ENCODE measurements at places on chromosomes 16 and 17. TPM values are rescaled to one million over a fixed set of nuclear protein-coding genes. Genes with fewer than 3 reads are reported as not detected.

Gene FOXF1
- not detected for total RNA-seq

DNA sequence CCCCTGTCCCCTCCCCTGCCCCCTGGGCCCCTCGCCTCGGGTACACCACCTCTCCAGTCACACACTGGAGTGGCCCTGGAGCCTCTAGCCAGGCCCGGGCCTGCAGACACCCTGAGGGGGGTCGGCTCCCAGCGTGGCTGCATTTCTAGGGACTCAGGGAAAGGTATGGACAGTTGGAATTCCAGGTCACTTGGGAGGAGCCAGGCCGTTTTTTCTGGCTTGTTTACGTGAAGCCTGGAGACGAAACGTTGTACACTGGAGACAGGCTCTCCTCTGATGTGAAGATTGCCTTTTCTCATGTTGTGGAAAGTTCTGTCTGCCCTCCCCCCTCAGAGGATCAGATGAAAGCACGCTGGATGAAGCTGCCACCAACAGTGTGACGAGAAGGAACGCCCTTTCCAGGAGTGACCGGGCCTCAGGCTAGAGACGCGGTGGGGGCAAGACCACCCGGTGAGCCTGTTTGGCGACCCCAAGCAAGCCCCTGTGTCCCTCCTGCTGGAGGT lies 4.0 kb upstream of the PPP1R27 start:
- no peaks in the 10 kb centered on the region for H3K27me3 ChIP-seq
- H3K27ac ChIP-seq: no peak overlapping the region
- no peaks in the 10 kb centered on the region for H3K4me1 ChIP-seq
- H3K36me3 ChIP-seq: peaks cover 3% of the 10 kb centered on the region
- no peak for DNase-seq
- H3K4me3 ChIP-seq: no peak overlapping the region

- no peak overlapping the region for H3K27ac ChIP-seq
- H3K4me3 ChIP-seq: no peak overlapping the region
- H3K4me1 ChIP-seq: no peaks in the 10 kb centered on the region
- no peaks in the 10 kb centered on the region for H3K27me3 ChIP-seq
These were observed 186.3 kb upstream of the SOX9 start for GRCh38 chr17:71934520-71934919.

DNA sequence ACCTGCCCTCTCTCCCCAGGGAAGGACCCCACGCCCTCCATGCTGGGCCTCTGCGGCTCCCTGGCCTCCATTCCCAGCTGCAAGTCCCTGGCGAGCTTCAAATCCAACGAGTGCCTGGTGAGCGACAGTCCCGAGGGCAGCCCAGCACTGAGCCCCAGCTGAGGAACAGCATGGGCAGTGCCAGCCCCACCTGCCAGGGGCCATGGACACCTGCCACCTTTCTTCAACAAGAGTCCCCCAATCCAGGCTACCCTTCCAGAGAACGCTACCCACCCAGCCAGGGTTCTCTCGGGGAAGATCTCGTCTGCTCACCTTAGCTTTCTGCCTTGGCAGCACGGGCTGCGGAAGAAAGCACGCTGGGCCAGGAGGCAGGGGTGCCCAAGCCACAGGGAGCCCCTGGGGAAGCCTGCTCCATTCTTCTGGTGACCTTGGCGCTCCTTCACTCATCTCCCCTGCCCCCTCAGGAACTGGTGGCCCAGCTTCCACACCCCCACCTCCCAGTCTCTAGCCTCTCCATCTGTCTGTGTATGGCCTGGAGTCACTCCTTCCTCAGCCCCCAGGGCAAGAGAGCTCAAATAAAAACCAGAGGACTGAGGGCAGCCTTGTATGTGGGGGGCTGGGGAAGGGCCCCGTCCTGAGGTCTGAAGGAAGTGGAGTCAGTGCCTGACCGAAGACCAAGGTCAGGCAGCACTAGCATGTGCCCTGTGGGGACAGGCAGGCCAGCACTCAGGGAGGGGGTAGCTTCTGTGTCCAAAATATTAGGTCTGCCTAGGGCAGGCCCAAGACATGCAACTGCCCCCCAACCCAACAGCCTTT lies 6.3 kb downstream of the SLC25A39 start:
- peaks cover 31% of the 10 kb centered on the region for H3K36me3 ChIP-seq
- H3K27me3 ChIP-seq: peaks cover 8% of the 10 kb centered on the region

Data from H9 (cell line).